ENCODE measurements at places on chromosomes 2 and 18. TPM values are rescaled to one million over a fixed set of nuclear protein-coding genes. Genes with fewer than 3 reads are reported as not detected.

DNA sequence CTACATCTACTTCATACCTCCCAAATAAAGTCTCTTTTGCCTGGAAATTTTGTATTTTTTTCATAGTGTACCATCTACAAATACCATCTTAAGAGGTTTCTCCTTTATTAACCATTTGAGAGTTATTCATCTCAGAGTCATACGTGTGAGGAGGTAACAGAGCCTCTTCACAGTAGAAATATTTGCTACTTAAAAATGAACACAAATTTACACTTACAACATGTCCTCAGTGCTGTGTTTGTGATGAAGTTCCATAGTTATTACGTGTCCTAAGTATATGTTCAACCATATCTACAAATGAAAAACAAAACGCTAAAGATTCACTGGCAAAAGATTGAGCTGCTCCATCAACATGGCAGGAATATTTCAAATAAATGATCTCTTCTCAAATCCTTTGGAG is 48.5 kb upstream of the HNRNPA3 start:
- no peak for DNase-seq

GRCh38 chr2:216777637-216778273 is 82.1 kb downstream of the TNP1 start:
- DNase-seq = peak; percentile 33

DNA sequence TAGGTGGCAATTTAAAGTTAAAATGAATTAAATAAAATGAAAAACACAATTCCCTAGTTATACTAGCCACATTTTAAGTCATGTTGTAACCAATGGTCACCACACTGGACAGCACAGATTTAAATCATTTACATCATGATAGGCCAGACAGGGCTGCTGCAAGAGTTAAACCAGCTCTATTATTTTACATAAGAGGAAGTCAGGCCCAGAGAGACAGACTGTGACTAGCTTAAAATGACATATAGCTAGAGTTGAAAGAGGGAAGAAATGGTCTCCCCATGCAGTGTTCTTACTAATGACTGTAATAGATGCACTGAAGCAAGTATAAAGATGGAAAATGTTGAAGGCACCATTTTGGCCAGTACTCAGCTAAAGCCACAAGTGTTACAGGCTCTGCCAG is 69.6 kb downstream of the SLC66A3 start:
- no peak for DNase-seq

DNA sequence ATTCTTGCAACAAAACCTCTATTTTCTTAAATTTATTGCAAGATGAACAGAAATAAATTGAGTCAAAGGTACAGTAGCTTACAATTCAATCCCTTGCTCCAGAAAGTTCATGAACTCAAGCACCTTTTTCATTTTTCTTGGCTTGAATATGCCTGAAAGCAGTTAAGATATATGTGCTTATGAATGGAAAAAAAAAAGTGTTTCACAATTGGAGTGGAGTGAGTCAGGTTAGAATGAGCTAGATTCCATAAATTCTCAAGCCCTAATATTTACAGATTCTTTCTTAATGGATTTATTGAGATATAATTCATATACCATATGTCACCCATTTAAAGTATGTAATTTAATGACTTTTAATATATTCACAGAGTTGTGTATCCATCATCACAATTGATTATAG is 39.6 kb upstream of the NEMP2 start:
- DNase-seq = no peak

GRCh38 chr18:46080156-46080555 is 8.1 kb upstream of the PSTPIP2 start:
- DNase-seq = no peak

- DNase-seq = no peak
These were observed 326.8 kb downstream of the AKAIN1 start for GRCh38 chr18:4870177-4870773.

GRCh38 chr18:11866764-11867163 is 15.6 kb downstream of the CHMP1B start:
- DNase-seq = no peak

DNA sequence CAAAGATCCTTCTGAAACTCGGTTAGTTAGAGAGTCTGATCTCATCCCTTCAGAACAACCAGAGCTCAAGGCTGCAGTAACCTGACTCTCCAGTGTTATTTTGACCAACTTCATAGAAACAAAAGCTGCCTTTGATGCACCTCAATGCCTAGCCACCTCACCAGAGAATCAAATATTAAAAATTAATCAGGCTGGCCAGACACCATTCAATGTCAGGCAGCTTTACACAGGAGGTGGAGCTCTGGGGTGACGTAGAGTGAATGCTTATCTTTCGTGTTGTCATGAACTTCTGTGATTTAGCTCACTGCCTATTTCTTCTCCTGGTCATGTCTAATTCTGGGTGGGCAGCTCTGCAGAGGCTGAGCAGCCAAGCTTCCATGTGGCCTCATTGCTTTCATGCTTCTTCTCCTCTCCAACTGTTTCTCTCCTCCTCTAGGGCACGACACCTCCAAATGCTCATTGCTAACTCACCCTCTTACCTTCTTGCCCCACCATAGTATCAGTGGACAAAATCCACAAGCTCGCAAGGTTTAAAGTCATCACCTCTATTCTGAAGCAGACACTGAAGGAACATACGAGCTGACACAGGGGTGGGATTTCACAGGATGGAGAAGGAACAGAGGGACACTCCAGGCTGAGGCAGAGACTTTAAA is 39.4 kb downstream of the AAK1 start:
- DNase-seq = no peak

The ACTR2 gene
- 48.7 TPM for polyA plus RNA-seq

The CCDC68 gene
- polyA plus RNA-seq = 0.22 TPM

The CHRNG gene
- not detected for polyA plus RNA-seq
